Frontal cortex (tissue), 4 donors: ENCODE measurements at places on chromosomes 4 and X. TPM values are rescaled to one million over a fixed set of nuclear protein-coding genes. Genes with fewer than 3 reads are reported as not detected.

DNA sequence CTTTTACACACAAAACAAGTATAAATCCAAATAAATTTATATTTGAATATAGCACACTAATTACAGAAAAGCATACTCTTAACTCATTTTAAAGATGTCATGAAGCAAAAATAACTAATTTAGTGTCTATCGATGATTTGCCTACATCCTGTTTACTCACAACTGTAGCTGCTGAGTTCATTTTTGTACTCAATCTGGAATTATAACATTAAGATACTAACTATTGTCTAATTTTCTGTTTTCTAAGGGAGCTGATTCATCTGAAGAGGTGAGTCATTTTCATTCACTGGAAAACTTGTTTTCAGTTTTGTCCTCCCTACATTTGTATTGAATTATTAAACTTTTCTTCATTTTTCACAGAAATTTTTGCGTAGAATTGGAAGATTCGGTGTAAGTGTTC, 3.7 kb downstream of the STATH start:
- no peak for DNase-seq

DNA sequence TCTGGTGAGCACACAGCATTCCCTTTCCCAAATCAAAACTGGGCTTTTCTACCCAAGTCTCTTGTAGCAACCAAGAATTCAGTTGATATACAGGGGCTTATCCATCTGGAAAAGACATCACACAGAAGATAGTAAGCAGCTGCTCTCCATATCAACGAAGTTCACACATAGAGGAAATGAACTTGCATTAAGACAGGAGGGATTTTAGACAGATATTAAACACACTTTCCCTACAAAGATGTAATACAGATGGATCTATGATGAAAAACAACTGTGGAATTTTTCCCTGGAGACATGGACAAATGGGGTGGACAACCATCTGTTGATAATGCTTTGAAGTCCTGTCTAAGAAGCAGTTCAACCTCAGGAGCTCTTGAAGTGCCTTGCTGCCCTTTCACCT, 9.8 kb upstream of the PDE5A start:
- DNase-seq, result no peak

GRCh38 chr4:148376151-148376550, 66.1 kb downstream of the NR3C2 start:
- no peak for DNase-seq

The OPRPN gene
- not detected for total RNA-seq

DNA sequence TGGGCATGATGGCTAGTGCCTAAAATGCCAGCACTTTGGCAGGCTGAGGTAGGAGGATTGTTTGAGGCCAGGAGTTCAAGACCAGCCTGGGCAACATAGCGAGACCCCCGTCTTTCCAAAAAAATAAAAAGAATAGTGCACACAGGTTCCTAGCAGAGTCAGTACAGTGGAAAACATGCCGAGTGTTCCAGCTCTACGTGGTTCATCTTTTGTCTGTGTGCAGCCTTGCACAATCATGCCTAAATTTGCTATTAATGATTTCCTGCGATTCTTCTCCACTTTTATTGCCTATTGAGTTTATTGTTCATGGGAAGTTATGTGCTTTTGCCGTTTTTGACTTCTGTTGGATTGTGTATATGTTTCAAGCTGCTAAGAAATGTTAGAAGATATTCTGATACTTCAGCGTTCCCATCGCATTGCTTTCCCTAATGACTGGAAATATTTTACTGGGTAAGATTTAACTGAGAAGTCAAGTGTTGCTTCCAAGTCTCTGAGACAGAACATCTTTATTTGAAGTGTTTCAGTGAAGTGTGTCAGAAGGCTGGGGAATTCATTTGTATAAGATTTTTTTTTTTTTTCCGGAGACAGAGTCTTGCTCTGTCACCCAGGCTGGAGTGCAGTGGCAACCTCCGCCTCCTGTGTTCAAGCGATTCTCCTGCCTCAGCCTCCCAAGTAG, 11.3 kb downstream of the DOCK11 start:
- DNase-seq, result no peak

The RENBP gene
- total RNA-seq, result 2.4 TPM

DNA sequence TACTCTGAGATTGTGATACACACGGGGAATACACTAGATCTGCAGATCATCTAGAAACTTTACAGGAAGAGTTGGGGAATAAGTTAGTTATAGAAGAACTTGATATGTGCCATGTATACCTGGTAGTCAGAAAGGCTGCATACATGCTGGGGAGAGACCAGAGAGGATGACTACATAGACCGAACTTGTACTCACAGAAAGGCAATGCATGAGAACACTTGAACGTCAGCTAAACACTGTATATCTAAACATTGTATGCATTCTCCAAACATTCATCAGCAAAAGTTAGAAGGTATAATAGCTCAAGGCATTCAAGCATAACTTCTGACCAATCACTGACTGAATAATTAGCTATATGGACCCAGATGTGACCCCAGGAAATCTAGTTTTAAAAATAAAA, 78.0 kb upstream of the PDHA2 start:
- no peak for DNase-seq

The UCP1 gene
- 0.41 TPM for total RNA-seq

The CYBB gene
- total RNA-seq, result 10.6 TPM

The GALNTL6 gene
- 23.6 TPM for total RNA-seq

The GAB1 gene
- 15.5 TPM for total RNA-seq

The FGF5 gene
- total RNA-seq, result 0.82 TPM

- DNase-seq, result no peak
These were observed 166.4 kb upstream of the PPARGC1A start for GRCh38 chr4:24056289-24056688.

The TCEAL9 gene
- 27.7 TPM for total RNA-seq

The EBP gene
- total RNA-seq, result 53.4 TPM

- DNase-seq, result no peak
These were observed 53.5 kb upstream of the FGF13 start for GRCh38 chrX:138765051-138765450.

GRCh38 chr4:150164956-150165629, 86.8 kb downstream of the DCLK2 start:
- DNase-seq, result no peak

- no peak for DNase-seq
These were observed 2324.7 kb upstream of the AGA start for GRCh38 chr4:179766938-179767337.

The TLR3 gene
- total RNA-seq, result 0.41 TPM

The DDX60 gene
- 3.3 TPM for total RNA-seq

GRCh38 chr4:119834906-119835612, 206.5 kb upstream of the PDE5A start:
- no peak for DNase-seq

The TLL1 gene
- 2.9 TPM for total RNA-seq
